ENCODE measurements at places on chromosomes 6 and 20.
A peak's percentile ranks its signal among the peaks of the same experiment; 100 is the strongest.

DNA sequence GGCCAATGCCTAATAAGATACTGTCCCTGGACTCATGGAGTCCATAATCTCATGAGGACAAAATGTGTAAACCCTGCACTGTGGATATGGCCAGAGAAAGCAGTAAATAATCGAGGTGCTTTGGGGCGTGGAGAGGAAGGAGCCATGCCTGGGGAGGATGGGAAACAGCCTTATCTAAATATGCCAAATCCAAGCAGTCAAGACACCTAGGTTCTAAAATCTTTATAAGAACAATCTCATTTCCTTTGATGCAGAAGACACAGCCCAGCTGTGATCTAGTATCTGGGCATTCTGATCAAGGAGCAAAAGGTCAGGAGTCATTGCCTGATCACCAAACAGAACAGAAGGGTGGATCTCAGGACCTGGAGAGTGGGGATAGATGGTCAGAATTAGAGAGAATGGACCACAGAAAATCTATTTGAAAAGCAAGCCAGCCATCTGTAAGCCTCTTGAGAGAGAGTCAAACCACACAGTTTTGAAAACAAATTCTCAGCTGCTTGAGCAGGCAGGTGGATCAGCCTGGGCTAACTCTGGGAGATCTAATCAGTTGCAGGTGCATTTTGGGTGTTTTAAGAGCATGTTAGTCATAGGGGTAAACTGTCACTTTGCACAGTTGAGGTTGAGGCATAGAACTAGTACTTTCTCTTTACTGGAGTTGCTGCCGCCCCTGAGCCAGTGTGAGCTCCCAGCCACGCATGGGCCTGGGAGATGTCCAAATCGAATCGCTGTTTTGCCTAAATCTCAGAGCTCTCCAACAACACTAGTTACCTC is 130.8 kb upstream of the TNFAIP3 start:
- DNase-seq: no peak

DNA sequence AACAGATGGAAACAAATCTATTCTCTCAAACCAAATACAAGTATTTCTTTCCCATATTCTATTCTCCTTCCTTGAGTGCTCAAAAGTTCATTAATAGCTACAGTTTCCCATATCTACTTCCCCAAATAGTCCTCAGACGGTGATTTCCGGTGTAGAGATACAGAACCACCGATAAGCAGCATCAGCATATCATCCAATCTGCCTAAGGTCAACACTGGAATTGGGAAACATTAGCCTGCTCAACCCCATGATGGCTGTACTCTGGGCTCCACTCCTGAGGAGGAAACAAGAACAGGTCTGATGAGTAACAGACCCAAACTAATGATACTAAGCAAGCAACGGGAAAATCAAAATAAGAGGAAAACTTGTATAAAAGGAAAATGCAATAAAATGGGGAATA is 115.6 kb downstream of the EPB41L2 start:
- no peak for DNase-seq

- DNase-seq: peak; percentile 10
Observed at GRCh38 chr20:17679941-17680835, 1.9 kb downstream of the RRBP1 start.

DNA sequence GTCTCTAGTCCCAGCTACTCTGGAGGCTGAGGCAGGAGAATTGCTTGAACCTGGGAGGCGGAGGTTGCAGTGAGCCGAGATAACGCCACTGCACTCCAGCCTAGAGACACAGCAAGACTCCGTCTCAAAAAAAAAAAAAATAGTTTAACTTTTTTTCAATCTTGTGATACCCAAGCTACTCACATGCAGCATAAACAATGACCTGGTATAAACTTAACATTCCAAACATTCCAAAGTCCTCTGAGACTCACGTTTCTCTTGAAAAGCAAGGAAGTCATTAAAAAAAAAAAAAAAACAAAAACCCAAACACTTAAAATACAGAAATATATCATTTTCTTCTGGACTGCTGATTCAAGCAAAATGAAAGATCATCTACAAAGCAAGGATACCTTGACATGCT is 14.3 kb downstream of the CRNKL1 start:
- peak; percentile 18 for DNase-seq

DNA sequence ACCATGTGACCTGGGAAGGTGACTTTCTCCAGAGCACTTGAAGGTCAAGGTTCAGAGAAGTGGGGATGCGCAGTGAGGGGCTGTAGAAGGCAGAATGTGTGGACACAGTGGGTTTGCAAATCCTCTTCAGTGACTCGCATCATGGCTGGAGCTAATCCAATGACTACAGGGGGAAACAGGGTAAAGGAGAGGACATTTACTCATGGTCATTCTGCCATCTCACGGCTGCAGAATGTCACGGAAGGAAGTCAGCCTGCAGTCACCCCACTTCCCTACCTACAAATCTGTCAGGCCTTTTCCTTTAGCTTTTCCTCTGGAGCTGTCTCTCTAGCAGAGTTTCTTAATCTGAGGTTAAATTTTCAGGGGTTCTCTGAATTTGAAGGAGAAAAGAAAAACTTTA is 337.6 kb downstream of the CDC5L start:
- DNase-seq: no peak

DNA sequence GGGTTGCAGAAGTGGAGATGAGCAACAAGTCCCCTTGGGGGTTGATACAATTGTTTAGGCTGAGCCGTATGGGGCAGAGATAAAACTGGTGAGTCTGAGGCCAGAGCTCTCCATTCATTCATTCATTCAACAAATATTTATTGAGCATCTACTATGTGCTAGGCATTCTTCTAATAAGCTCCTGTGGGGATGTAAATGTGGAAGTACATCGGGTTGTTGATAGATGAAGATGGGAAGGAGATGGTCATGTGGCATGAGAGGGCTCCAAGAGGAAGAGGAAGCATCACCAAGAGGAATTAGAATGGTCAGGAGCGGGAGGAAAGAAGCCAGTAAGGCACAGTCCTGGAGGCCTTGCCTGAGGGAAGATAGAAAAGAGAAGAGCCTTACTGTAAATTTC is 98.7 kb upstream of the MLN start:
- DNase-seq: no peak

GRCh38 chr20:47540443-47541354 is 39.0 kb downstream of the NCOA3 start:
- no peak for DNase-seq

DNA sequence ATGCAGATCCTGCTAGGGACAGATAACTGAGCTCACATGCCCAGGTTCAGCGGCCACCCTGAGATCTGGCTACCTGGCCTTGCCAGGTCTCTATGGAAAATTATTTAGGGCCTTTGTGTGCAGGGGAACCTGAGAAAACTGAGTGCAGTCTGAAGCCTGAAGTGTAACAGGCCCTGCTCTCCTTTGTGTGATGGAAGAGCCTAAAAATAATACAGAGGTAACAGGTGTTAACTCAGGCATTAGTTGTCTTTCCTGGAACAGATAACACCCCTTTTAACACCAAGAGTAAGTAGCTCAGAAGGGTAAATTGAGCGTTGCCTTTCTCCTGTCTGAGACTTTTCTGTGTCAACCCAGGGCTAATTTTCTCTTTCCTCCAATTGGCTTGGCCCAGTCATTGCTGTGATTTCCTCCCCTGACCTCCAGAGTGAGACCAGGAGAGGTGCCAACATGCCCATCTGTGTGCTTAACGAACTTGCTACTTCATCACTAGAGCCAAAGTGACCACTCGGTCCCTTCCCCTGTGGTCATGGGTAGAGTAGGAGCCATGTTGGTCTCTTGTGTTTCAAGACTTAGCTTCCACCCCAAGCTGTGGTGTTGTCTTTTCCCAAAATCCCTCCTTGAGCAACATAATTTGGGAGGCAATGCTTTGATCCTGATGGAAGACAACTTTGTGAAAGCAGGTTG is 304.4 kb upstream of the JAG1 start:
- DNase-seq: no peak

DNA sequence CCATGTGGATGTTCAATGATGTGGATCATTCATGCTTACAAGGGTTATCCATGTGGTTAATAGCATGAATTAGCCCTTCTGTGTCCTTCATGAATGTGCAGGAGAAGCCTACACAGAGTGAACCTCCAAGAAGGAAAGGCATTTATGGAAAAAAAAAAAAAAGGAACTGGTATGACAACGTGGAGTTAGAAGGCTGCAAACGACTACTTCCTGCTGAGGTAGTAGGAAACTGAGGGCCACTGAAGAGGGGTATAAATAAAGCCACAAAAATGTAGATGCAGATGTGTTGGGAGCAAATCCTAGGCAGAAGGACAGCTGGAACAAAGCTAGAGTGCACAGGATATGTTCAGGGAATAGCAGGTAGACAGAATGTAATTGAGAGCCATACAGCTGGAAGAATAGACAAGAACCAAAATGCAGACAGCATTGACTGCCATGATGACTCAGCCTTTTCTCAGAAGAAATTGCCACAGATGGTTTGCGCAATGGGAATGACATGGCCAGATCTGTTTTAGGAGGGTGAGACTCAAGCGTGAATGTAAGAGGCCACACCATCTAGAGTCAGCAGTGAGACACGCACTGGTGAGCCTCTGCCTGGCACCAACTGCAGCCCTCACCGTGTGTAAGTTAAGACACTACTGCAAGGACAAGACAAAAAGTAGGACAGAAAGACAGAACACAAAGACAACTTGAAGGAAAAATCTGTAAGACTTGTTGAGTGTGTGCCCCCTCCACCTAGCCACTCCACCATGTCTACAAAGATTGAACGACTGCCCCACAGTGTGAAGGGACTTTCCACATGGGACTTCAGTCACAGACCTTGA is 79.8 kb downstream of the KIF13A start:
- DNase-seq: peak; percentile 96

GRCh38 chr6:81939766-81940165 is 187.3 kb upstream of the TENT5A start:
- DNase-seq: no peak

DNA sequence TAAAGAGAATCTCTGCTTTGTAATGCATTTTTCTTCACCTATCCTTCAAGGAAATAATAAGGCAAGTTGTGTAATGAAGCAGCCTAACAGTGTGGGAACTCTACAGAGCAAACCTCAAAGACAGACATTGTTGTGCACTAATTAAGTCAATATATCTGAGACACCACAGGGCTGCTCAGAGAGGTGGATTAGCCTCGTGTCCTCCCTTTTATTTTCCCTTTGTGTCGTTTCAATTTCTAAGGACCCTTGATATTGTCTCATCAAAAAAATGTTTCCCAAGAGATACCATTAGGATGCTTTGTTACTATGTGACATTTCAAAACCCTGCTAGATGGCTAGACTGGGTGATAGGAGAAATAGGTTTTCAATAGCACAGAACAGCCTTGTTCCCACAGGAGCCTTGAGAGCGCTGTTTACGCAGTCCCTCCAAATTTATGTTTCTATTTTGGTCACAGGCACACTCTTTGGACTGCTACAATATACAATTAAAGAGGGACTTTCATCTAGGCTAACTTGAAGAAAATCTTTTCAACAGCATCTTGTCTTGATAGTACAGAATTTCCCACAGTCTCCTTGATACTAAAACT is 23.1 kb downstream of the UBE3D start:
- DNase-seq: no peak

- DNase-seq: no peak
Observed at GRCh38 chr6:118580585-118581419, 32.7 kb downstream of the PLN start.

GRCh38 chr6:15913573-15913972 is 215.3 kb upstream of the MYLIP start:
- no peak for DNase-seq

DNA sequence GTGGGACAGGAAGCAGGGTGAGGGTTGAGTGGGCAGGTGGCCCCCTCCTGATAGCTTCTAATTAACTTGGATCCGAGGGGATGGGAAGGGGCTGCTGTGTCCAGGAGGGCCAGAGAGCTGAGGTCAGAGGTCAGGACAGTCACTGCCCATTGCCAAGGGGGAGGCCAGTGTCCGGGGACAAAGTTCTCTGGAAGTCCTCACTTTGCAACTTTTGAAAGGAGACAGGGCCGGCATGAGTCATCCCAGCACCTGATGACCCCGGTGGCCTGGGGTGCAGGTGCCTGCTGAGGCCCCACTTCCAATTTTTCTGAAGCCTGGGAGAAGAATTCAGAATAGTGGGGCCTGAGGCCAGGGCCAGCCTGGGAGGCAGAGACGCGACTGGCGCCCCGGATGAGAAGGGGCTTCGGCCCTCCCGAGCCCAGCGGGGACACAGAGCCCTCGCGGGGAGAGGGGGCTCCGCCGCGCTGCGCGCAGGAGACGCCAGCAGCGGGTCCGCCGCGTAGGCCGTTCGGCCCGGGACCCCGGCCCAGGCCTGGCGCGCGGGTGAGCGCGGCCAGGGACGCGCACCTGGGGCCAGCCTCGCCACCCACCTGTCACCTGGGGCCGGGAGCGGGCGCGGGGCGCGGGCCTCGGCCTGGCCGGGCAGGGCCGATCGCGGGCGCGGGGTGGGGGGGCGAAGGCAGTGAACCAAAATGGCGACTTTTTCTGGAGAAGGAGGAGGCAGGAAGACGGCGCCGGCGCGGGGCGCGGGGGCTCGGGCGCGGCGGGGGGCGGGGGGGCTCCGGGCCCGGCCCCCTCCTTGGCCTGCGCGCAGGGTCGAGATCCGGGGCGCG is 586 bp downstream of the ZNF512B start:
- no peak for DNase-seq
